ENCODE measurements at places on chromosomes 1 and 21.
A peak's percentile ranks its signal among the peaks of the same experiment; 100 is the strongest.

- DNase-seq, result no peak
Measured at GRCh38 chr21:41583274-41583790, 75.4 kb upstream of the TMPRSS2 start.

DNA sequence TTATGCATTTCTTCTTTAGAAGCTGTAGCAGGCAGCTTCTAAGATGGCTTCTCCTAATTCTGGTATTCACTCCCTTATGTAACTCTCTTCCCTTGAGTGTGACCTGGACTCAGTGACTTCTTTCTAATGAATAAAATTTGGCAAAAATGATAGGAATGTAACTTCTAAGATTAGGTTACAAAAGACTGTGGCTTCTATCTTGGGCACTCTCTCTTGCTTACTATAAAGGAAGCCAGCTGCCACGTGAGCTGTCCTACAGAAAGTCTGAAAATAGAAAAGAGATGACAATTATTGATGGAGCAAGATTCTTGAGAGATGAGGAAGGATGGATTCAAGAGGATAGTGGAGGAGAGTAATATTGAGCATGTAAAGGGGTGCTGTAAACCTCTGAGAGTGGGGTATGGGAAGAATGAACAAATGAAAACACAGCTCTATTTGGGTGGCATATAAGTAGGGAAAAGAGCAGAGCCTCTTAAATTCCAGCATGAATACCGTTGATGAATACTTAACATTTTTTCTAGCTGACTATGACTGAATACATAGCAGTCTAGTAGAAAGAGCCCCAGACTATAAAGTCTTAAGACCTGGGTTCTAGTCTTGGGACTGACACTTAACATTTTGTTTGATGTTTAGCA, 5.5 kb downstream of the TSEN15 start:
- DNase-seq, result no peak

DNA sequence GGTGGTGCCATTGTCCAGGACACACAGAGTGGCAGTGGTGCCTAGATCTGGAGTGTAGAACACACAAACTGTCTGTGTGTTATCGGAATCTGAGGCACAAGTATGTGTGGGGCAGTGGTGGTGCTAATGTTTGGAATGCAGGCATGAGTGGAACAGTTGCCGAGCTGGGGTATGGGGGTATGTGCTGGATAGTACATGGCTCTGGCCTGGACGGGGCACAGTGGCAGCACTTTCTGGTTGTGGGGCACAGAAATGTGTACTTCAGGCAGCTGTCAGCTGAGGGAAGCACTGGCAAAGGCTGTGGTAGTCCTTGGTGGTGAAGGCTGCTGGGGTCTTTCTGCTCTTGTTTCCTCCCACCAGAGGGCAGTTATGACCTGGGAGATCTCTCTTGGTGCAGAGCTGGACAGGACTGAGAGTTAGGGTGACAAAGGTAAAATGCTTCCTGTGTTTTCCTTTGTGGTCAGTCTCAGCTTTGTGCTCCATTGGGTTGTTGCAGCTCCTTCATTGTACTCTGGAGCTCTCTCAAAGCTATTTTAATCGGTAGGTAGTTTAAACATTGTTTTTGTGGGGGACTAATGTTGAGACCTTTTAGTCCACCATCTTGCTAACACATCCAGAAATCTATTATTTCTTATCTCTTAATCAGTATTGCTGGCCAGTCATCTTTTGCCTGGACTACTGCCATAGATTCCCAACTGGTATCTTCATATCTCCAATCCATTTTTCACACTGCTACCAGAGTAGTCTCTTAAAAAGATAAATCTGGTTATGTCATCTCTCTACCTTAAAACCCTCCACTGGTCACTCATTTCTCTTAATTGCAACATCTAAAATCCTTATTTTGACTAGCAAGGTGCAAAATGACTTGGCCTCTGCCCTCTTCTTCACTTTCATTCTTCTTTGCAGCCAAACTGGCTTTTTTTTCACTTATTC, 83.9 kb upstream of the NBPF4 start:
- no peak for DNase-seq

DNA sequence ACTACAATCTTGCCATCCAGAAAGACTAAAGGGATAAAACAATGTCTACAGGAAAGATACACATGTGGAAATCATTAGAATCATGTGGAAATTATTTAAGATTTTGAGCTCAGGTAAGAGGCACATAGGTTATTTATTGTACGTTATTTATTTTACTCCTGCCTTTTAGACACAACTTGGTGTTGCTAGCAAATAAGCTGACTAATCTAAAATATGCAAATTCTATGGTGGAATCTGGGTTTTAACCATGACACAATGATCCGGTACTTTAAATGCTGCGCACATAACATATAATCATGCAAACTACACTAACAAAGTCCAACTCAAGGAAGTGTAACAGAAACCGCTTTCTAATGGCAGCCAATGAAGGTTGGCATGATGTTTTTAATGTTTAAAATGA, 112.5 kb downstream of the IFI44 start:
- DNase-seq, result no peak

- DNase-seq, result no peak
Measured at GRCh38 chr1:85085417-85085816, 37.1 kb upstream of the MCOLN3 start.

GRCh38 chr1:155063550-155064110, at the start of gene EFNA4:
TSS of gene EFNA4 (plus strand) at chr1:155063740. CDS start at chr1:155063824, 84 bp downstream.
- DNase-seq, result peak; percentile 35

DNA sequence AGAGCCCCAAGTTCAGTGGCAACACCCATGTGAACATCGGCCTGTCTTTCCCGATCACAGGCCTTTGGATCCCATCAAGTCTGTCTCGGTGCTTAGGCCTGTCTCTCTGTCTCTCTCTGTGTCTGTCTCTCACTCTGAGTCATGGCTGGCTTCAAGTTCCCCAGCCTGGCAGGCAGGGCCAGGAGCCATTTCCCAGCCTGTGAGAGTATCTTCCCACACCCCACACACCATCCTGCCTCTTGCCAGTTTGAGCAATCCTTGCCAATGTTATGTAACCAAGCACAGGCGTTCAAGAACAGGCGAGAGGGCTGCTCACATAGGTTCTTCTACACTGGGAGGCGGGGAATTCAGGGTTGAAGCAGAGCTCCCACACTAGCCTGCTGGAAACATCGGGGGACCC, 70.0 kb upstream of the TMEM51 start:
- DNase-seq, result no peak

- no peak for DNase-seq
Measured at GRCh38 chr1:100482167-100482566, 55.8 kb upstream of the GPR88 start.

GRCh38 chr1:160880216-160880615, 4.8 kb downstream of the ITLN1 start:
- no peak for DNase-seq

- no peak for DNase-seq
Measured at GRCh38 chr1:186272486-186272885, 102.6 kb downstream of the TPR start.

DNA sequence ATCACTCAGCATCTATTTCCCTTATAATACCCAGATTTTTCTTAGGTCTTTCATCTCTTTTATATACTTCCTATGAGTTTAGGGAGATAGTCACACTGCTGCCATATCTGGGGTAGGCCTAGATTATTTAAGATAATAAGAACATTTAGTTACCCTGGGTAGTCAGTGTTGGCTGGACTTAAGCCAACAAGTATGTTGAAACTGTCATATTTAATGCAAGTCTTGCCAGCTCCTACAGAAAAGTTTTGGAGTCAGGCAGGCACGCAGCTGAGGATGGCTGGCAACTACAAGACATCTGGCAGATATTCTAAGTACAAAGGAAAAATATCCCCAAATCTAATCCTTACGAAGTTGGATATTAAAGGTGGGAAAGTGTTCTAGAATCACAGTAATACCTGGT, 19.2 kb upstream of the DEPDC1 start:
- no peak for DNase-seq

DNA sequence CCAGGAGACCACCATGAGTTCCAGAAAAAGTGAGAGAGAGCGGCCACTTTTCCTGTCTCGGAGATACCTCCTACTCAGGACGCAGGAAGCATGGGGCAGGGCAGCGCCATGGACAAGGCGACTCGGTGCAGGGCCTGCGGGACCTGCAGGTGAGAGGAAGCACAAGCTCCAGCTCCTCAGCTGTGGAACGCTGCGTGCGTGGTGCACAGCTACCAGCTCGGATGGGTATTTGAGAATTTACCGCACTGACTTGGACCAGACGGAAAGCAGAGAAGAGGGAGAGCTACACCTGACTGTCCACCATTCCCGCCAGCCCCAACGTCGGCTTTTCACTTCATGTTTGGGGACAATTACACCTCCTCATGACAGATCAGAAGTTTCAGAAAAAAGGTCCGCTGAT, 8.2 kb upstream of the CDK11A start:
- DNase-seq, result no peak

DNA sequence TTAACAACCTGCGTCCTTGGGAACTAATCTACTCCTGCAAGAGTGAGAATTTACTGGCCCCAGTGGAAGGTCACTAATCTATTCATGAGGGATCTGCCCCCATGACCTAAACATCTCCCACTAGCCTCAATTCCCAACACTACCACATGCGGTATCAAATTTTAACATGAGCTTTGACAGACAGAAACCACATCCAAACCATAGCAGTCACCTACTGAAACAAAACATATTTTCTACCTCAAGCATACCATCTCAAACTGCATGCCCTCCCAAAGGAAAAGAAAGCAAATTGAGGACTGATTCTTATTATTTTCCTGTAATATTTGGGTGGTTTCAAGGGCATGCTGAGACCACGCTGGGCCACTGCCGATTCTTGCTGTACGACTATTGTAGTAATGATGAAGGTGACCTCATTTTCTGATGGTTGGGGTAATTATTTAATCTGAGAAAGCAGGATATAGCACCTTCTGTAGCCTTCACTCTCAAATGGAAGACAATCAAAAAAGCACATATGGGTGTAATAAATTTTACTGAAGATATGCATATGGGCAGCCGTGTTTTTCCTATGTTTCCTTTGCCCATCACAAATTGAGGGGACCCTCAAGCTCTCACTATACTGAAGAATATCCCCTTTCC, 13.2 kb upstream of the GBP5 start:
- no peak for DNase-seq

- DNase-seq, result no peak
Measured at GRCh38 chr1:112836642-112837041, 119.4 kb downstream of the SLC16A1 start.

- DNase-seq, result no peak
Measured at GRCh38 chr1:248189026-248189425, 8.0 kb upstream of the OR2M3 start.

DNA sequence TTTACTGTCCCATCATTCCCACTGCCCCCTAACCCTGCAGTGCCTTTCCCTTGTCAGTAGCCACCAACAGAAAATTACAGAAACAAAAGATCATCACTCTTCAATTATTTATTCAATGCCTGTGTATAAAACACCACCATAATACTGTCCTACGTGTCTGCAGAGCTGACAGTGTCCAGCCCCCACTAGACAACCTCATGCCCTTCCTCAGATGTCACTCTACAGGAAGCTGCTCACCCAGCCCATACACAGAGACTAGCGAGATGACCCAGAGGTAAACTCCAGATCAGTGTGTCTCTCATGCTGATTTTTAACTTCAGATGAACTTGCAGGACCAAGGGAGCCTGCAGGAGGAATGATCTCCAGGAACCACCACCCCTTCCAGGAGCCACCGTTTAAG, 51.3 kb upstream of the GJA5 start:
- DNase-seq, result no peak

GRCh38 chr1:149942207-149942606, 5.5 kb upstream of the MTMR11 start:
- DNase-seq, result no peak

DNA sequence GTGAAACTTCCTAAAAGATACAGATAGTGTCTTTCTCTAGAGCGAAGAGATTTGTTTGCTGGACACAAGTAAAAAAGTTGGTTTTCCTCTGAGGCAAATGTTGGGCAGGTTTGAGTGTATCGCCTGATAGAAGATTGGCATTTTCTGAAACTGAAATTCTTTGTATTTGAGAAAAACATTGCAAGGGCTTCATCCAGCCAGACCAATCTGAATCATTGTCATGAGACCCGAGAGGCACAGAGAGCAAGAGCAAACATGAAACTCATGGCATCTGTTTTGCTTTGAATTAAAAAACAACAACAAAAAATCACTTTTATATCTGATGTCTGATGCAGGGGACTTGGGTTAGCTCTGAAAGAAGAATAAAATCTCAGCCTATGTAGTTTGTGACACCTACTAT, 379.3 kb upstream of the NCAM2 start:
- no peak for DNase-seq

DNA sequence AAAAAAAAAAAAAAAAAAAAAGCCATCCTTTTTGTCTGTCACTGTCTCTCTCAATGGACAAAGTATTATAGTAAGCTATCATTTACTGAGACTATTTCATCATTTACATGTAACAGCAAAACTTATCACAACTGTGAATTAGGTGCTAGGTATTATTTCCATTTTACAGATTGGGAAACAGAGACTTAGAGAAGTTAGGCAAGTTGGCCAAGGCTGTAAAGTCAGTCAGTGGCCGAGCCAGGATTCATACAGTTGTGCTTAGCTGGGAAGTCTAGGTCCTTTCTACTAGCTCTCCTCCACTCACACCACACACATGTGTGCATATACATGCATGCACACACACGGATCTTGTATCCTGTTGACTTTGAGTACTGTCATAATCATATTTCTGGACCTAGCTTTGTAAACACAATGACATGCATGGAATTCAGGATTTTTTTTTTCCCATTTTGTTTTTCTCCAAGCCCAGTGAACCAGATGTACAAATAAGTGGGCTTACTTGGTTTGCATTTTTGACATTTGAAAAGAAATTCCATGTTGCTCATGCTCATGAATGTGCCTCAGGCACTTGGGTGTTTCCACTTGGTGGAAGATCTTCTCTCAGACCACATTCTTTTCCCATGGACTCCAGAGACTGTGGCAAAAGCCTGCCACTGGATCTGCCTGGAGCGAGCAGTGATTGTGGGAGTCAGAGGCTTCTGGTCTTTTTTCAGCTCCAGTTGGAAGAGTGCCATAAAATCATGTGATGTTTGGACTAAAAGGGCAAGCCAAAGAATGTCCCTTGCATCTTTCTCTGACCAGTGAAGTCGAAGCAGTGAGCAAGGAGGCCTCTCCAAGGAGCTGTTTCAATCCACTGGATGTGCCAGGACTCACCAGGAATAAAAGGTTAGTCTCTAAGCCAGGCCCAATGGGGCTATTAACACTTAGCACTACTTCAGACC, 61.7 kb upstream of the DNAJC6 start:
- DNase-seq, result no peak

GRCh38 chr1:61084491-61085031, 2.2 kb downstream of the NFIA start:
- DNase-seq, result no peak

Measured in NCI-H187 (cell line).